ENCODE measurements at places on chromosomes 4 and X.

GRCh38 chr4:127686658-127687057, 43.5 kb upstream of the SLC25A31 start:
- DNase-seq = no peak

DNA sequence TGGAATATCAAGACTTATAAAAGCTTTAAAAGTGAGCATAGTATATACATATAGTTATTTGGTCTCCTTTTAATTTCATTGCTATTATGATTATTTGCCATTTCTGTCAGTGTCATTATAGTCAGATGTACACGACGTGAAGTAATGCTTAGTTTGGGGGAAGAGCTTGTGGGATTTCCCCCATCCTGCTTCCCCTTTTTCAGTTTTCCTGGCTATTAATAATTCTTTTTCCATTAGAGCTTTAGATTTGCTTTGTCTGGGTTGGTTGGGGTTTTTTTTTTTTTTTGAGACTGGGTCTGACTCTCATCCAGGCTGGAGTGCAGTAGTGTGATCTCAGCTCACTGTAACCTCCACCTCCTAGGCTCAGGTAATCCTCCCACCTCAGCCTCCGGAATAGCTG, 5.4 kb downstream of the ABCE1 start:
- DNase-seq = no peak

GRCh38 chr4:123488916-123489315, 92.3 kb downstream of the SPRY1 start:
- no peak for DNase-seq

DNA sequence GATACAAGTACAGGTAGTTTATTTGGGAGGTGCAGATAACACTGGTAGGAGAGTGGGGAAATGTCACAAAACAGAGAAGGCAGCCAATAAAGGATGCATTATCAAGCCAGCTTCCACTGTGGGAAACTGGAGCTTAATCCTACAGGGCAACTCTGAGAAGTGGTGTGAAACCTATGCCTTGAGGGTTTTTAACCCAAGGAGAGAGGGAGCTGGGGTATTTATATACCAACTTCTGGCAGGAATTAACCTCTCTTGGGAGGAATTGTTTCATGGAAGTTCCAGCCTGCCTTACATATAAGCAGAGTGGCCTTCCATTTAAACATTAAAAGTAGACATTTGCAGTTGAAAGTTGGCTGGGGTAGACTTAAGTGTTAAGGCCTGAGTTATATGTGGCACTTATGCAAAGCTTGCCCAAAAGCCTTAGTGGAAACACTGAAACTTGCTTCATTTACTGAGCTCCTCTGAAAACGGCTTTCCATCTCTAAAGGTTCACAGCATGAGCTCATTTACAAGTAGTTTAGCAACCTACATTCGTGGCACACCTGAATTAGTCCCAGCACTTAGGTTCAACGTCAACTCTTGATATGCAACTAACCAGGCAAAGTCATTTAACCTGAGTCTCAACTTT, 19.2 kb downstream of the MAGEB17 start:
- no peak for DNase-seq

- no peak for DNase-seq
These were observed 217.6 kb downstream of the ZNF674 start for GRCh38 chrX:46327566-46328115.

DNA sequence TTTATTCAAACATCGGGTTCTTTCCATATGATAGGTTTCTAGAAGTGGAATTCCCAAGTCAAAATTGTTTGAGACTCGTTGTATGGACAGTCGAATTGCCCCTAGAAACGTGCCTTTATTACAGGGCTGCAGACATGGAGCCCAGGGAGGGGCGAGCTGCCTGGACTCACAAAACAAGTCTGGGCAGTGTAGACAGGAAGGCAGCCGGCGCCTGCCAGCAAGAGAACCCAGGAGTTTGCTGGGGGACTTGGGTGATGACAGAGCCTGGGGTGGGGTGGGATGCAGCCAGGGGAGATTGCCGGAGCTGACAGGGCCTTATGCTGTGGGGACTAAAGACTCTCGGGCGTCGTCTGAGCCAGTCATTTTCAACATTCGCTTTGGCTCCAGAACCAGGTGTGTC, 107.4 kb upstream of the MSX1 start:
- no peak for DNase-seq

- no peak for DNase-seq
These were observed 35.8 kb downstream of the CLDN22 start for GRCh38 chr4:183284258-183284785.

DNA sequence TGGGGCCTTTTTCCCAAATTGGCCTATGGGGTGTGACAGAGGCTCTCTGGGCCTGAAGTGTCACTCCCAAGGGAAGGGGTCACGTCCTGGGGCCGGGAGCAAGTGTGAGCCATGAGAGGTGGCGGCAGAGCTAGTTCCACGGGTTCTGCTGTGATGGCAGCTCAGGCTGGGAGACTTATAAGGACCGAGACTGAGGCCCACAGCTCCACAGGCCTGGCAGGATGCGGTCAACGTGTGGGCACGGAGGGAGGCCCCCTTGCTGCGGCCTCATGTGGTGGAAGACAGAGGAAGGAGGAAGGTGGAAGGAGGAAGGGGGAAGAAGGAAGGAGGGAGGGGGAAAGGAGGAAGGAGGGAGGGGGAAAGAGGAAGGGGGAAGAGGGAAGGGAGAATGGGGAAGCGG, 7.2 kb upstream of the CPLX1 start:
- DNase-seq = no peak

GRCh38 chr4:98937986-98938720, 9.2 kb upstream of the EIF4E start:
- no peak for DNase-seq

Measured in GOT3 (cell line).